ENCODE measurements at places on chromosomes 1 and 21.

GRCh38 chr21:45473496-45474322 lies 68.5 kb downstream of the SLC19A1 start:
- DNase-seq, result no peak

DNA sequence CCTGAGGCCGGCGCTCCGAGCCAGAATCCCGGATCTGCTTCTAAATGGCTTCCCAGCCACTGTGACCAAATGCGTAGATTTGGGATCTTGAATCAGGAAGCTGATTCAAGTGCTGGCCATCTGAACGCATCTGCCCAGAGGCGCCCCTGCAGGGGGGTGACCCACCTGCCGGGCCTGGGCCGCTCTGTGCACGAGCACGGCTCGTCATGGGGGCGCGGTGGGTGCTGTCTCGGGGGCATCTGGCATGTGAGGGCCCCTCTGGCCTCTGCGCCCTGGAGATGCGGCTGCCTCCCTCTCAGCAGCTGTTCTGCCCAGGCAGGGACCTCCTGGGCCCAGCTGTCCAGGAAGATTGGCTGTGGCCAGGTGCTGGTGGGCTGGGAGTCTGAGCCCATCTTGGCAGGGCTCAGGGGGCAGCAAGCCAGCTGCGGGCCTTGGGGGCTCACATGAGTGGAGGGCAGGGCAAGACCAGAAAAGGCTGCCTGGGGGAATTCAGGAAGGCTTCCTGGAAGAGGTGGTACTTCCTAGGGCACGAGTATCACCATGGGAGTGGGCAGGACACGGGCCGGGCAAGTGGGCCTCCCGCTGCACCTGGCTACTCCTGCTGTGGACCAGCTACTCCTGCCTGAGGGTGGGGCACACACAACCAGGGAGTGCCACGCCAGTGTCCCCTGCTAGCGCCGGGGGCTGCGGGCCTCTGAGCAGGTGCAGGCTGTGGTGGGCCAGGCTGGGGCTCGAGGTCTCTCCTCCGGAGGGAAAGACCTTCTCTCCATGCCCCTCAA lies 25.1 kb downstream of the PLCH2 start:
- DNase-seq, result no peak

GRCh38 chr1:240619906-240620621 lies 8.1 kb upstream of the GREM2 start:
- no peak for DNase-seq

GRCh38 chr1:85576266-85576641 lies 4.3 kb upstream of the CCN1 start:
- DNase-seq, result no peak

GRCh38 chr1:222023025-222023424 lies 281.1 kb upstream of the DUSP10 start:
- DNase-seq, result no peak

DNA sequence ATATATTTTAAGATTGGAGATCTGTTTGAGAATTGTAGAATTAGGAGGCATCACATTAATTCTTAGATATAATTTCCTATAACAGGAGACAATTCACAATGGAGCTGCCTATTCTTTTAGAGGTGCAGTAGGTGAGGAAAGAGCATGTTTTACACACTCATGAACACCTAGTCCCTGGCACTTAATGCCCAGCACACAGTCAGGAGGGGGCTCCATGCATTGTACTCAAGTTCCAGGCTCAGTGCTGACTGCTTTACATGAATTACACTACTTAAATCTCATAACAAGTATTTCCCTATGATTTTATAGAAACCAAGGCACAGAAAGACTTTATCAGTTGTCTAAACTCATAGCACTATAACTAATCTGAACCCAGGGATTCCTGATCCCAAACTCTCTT lies 360 bp upstream of the GBP3 start:
- no peak for DNase-seq

DNA sequence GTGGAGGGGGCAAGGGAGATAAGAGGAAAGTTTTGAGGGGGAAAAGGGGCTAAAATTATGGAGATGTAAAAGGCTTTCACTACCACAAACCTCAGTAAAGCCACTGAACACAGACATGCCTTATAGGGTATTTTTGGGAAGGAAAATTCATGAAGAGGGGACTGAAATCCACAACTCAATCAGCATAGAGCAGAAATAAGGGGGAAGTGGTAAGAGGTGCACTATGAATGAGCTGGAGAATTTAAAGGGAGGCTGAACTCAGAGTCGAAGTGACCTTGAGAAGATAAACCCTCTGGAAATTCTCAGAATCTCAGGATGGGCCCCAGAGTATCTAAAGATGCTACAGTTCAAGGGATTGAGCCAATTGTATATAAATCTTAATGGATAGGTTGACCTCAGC lies 15.3 kb downstream of the RHEX start:
- DNase-seq, result no peak

- peak; percentile 40 for DNase-seq
Observed at GRCh38 chr1:22975694-22976093, 3.0 kb upstream of the LACTBL1 start.

GRCh38 chr1:206909161-206909882 lies 12.1 kb downstream of the IL24 start:
- DNase-seq, result peak; percentile 48

DNA sequence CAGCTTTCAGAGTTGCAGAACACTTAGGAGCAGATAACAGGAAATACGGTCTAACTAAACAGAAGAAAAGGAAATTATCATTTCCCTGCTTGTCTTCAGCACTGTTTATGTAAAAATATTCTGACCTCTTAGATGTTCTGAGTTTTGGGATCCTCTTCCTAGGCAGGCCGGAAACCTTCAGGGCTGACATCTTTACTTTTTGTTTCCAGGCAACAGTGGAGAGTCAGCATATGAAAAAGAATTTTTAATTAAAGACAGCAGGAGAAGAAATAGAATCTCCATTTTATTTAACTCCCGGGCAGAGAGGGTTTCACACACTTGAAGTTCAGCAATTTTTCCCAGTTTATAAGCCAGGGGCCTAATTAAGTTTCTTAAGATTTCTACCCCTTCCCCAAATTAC lies 5.1 kb upstream of the RIPPLY3 start:
- peak; percentile 39 for DNase-seq

GRCh38 chr1:85445906-85446305 lies 19.1 kb downstream of the DDAH1 start:
- peak; percentile 41 for DNase-seq

DNA sequence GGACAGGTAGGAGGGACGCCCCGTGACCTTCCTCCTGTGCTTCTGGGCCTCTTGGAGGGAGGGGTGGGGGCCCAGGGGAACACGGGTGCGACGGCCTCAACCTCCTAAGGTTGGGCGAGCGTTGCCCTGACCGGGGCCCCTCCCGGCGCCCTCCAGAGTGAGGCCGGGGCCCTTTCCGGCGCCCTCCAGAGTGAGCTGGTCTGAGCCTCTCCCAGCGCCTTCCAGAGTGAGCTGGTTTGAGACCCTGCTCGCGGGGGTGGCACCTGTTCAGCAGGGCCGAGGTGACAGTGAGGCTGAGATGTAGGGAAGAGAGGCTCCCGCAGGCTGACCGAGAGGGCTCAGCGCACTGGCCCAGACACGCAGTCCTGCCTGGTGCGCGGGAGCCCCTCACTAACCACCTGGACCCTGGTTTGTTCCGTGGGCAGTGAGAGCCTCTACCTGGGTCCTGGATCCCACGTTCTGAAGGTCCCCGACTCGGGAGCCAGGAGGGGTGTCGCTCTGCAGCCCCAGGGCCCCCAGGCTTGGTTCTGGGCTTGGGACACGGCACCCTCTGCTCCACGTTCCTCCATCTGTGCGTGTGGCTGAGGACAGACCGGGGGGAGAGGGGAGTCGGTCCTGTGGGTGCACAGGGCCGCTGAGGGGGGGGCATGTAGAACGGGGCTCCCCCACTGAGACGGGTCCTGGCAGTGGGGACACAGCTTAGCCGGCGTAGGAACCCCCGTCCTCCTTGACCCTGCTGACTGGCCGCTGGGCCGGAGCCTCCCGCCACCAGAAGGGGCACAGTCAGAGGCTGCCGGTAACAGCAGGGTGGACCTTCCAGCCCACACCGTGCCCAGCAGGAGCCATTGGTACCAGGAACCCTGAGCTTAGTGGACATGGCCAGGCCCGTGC lies 1.4 kb downstream of the COL6A1 start:
- DNase-seq, result peak; percentile 33

GRCh38 chr1:96313216-96313615 lies 408.4 kb upstream of the PTBP2 start:
- DNase-seq, result peak; percentile 32

DNA sequence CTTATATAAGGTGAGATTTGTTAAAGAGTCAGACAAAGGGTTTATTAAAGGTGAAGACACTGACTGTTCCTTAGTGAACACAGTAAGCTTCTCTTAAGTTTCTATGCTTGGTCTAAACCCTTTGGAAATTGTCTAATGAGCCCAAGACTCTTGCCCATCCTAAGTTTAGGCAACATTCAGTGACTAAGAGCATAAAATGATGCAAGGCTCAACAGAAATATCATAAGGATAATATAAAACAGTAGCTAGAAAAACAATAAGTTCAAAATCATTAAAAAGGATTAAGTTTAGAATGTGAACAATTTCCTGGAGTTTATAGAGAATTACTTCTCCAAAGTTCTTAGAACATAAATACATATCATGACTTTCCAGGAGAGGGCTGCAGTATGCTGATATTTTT lies 108.9 kb upstream of the PDC start:
- DNase-seq, result no peak

DNA sequence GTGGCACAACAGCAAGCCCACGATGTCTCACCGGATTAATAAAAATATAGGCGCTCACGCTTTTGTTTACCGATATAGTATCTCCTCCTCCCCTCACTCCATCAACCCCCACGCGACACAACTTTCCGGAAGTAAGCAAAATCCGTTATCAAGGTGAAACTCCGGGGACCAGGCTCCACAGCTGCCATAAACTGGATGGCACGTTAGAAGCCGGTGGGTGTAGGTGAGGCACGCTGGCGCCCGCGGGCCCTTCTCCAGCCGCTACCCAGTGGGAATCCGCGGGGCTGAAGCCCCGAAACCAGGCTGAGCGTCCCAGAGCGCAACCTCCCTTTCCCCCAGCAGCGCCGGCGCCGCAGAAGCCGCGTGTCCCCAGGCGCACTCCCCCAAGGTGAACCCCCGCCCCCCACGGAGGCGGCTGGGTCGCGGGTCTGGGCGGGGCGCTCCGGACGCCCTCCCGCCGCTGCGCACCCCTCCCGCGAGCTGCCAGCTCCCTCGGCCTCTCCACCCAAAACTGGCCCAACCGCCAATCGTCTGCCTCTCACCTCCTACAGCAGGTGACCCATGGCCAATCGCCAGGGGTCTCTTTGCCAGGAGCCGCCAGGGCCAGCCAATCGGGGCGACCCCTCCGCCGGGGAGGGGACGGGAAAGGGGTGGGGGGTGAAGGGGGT lies 112.4 kb downstream of the OSBPL9 start:
- peak; percentile 79 for DNase-seq

- DNase-seq, result no peak
Observed at GRCh38 chr1:53943090-53943489, 2.4 kb downstream of the IFT25 start.
